ENCODE measurements at places on chromosomes 6 and 20.

- DNase-seq = peak; percentile 76
These were observed 38.0 kb downstream of the PIM1 start for GRCh38 chr6:37207903-37208456.

DNA sequence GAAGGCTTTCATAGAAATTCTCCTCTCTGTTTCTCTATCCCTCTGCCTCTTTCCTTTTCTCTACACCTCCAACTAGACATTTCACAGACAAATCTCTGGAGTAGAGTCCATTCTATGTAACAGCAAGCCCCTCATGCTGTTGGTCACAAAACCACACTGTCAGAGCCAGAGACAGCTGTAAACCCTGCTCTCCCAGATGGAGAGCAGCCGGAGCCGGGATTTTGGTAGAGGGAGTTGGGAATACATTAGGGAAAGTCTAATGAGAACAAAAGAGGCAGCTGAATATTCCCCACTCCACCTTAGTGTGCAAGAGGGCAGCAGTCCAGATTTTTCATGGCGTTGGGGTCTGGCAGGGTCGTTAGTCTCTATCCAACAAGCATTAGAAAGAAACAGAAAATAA lies 68.3 kb upstream of the EDN1 start:
- DNase-seq = no peak

DNA sequence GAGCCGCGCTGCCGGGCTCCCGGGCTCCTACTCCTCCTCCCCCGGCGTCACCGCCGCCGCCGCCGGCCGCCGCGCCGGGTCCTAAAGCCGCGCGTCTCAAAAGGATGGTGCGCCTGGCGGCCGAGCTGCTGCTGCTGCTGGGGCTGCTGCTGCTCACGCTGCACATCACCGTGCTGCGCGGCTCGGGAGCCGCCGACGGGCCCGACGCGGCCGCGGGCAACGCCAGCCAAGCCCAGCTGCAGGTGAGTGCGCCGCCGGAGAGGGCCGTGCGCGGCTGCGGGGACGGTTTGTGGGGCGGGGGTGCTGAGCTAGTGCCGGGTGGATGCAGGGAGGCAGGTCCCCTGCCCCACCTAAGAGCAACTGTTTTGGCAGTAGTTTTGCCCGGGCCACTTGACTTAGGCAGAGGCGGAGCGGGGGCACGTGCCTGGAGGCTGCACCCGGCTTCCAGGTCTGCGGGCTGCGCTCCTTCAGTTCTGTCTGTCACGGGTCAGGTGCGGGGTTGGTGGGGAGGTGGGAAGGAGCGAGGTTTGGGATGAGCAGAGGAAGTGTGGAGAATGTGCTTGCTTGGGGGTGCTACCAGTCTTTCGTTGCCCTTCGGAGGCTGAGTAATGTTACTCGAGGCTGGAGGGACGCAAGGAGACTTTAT lies 722 bp downstream of the ISM1 start:
- peak; percentile 68 for DNase-seq

DNA sequence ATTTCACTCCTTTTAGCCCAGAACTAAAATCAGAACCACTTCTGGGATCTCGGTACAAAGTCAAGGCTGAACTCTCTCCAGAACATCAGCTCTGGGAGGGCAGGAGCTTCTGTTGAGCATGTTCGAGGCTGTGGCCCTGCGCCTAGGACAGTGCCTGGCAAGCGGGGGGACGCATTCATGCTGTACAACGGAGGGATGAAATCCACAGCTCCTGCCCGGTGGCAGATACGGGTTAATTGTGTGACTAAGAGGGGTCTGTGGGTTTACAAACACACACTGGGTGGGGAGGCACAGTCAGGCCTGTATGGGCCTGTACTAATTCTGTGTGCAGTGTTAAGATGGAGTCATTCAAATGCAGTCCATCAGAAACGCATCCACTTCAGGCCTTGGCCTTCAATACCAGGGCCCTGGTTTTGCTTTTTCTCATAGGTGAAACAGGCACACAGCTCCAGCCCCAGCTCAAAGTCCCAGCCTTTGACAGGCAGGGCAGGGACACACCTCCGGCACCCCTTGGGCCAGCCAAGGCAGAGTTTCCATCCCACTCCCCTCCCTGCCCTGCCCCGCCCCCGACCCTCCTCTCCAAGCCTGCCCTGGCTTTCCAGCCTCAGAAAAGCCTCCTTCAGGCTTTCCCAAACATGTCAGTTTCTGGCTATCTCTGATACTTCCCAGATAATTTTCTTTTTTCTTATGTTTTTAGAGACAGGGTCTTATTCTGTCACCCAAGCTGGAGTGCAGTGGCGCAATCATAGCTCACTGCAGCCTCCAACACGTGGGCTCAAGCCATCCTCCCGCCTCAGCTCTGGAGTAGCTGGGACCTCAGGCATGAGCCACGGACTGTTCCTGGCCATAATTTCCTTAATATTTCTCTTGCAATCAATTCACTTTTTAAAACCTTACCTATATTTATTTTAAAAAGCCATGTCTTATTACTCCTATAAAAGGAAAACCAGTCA lies 109.8 kb downstream of the SULF2 start:
- no peak for DNase-seq

DNA sequence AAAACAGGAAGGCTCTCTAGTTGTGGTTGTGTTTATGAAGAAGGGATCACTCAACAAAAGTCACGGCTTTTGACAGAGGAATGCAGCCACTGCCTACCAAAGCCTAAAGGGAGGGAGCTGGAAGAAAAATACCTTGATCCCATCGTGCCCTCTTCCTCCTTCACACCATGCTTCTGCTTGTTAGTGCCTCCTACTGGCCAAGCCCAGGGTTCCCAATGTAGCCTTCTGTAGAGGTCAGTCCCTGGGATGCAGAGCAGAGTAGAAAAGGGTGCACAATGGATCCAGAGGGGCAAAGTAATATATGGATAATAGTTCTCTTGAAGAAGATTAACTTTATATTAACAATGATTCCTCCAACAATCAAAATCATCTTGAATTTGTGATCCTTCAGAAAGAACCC lies 293.5 kb upstream of the FERMT1 start:
- no peak for DNase-seq

DNA sequence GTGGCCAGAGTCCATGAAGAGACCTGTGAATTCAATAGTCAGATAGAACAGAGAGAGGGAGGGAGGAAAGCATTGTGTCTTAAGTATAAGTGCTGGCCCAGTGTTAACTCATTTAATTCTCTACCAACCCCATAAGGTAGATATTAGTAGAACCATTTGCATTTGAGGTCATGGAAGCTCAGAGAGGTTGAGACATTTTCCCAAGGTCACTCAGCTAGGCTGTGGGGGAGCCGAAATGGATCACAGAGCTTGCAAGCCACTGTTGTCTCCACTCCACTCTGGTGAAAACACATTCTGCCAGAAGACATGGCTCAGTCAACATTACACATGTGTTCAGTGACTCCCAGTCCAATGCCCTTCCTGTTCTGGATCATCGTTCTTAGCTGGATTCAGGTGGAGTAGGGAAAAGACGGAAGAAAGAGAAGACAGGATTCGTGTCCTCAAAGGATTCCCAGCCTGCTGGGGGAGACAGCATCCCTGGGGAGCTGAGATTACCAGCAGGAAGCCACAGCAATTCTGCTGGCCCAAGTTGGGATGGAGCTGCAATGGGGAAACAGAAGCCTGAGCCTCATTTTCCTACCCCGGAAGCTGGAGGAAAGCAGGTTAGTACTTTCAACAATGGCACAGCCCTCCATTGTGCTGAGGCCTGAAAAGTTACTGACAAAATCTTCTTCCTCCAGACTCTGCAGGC lies 27.0 kb upstream of the MDGA1 start:
- DNase-seq = no peak

GRCh38 chr20:47857187-47857568 lies 71.9 kb upstream of the SULF2 start:
- no peak for DNase-seq

DNA sequence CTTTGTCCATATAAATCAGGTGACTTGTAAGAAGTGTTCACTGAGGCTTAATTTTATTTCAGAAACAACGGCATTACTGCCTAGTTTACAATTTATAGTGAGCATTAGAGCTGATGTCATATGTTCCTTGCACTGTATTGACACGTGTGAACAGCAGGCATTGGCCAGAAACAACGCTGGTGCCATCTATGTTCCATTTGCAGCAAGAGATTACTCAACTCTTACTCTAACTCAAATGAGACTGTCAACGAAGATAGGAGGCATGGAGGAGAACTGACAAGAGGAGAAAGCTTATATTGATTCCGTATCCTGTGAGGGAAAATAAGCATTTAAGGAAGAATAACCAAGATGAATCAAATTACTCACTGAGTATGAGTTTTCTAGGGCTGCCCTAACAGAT lies 48.4 kb downstream of the MTFR2 start:
- DNase-seq = no peak

DNA sequence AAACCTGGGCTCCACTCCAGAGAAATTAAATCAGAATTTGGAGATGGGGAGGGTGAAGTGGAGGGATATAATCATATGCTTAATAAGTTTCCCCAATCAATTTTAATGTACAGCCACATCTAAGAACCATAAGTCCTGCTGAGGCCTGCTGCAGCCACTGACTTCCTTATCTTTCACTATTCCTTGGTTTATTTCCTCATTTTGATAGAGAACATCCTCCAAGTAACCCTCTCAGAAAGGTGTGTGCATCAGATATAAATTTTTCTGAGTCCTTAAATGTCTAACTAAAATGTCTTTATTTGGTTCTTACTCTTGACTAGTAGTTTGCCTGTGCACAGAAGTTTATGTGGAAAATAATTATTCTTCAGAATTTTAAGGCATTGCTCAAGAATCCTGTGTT lies 23.7 kb upstream of the SIRT5 start:
- DNase-seq = no peak

DNA sequence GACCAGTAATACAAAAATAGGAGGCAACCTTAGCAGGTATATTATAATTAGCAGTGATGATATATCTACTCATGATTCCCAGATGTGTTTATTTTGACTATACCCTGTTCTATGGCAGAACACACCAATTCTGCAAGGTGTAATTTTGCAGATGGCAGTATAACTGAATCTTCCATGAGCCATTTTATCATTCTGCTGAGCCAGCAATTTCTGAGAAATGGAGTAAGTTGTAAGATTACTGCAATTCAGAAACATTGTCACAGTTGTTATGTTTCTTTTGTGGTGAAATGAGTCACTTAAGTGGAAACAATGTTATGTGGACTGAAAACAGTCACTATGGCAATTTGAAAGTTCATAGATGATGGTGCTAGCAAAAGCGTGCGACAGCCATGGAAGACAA lies 63.7 kb upstream of the RIMS1 start:
- DNase-seq = no peak

DNA sequence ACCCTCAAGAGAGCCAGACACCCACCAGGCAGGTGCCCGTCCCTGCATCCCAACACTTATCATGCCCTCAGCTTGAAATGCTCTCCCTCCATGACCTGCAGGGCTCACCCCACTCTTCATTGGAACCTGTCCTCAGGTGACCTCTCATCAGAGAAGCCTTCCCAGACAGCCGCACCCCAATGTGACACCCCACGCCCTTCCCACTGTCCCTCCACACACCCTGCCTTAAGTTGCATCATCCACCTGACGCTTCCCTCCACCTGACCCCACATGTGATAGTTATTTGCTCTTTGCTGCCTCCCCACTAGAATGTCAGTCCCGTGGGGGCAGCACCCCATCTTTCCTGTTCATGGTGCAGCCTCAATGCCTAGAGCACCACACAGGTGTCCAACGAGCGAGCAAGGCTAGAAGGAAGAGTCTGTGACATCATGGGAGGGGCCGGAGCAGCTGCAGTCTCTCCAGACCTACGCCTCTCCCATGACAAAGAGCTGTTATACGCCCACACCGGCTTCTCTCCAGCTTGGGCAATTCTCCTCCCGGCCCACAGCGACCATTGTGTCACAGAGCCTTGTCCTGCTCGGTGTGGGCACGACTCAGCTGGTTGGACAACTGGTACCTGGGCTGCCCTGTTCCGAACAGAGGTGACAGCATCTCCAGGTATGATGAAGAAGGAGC lies 58.2 kb downstream of the NFATC2 start:
- no peak for DNase-seq

DNA sequence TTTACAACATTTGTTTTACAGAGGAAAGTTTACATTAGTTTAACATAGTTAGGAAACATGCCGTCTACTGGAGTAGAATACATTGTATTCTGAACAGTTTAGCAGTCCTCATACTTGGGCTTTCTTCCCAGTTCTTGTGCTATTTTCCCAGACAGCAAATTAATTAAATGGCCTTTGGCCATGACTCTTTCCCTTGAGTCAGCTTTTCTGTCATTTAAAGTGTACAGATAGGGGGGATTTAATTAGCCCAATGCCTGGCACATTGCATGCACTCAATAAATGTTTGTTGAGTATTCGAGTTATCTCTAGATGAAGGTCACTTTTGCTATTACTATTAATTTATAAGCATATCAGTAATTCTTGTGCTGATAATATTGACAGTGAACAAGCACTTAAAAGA lies 1.6 kb downstream of the TMEM244 start:
- DNase-seq = no peak

DNA sequence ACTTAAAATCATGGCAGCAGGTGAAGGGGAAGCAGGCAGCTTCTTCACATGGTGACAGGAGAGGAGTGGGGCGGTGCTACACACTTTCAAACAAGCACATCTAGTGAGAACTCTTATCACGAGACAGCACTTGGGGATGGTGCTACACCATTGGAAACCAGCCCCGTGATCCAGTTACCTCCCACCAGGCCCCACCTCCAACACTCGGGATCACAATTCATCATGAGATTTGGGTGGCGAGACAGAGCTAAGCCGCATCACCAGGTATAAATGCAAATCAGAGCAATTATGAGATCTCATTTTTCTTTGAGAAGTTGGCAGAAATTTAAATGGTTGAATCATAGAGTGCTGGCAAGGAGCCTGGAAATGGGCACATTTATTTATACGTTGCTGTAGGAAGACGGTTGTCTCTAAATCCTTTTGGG lies 31.4 kb downstream of the IGF2R start:
- no peak for DNase-seq

DNA sequence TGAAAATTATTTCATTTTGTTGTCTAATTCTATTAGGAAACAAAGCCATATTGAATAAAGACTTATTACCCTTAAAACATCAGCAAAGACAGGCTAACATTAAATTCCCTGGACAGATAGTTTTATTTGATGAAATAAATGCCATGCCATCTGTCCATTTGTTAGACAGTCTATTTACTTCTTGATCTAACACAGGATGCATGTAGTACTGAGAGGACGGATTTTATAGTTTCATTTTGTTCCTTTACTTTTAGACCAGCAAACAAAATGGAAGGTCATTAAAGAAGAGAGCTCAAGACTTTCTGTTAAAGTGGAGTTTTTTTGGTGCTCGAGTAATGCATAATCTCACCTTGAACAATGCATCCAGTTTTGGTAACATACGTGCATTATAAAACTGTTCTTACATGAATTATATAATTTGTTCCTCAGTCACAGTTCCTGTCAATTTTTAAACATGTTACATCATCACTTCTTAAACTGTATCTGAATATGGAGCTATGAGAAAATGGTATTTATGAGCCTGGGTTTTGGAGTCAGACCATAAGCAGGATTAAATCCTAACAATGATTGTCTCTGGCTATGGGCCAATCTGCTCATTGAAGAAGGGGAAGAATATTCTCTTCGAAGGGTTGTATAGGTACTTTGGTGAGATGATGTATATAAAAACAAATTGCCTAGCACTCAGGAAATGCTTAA lies 46.0 kb downstream of the RFX6 start:
- DNase-seq = no peak
